ENCODE measurements at places on chromosomes 4 and X. TPM values are rescaled to one million over a fixed set of nuclear protein-coding genes. Genes with fewer than 3 reads are reported as not detected.

ASB9 gene
- total RNA-seq = 0.11 TPM

EGFL6 gene
- total RNA-seq = 0.96 TPM

GYPB gene
- total RNA-seq = not detected

GRCh38 chr4:110712486-110712885, 89.6 kb upstream of the PITX2 start:
- H3K36me3 ChIP-seq = no peaks in the 10 kb centered on the region
- no peak overlapping the region for H3K27ac ChIP-seq
- no peak for DNase-seq
- H3K27me3 ChIP-seq = no peaks in the 10 kb centered on the region
- H3K4me3 ChIP-seq = no peak overlapping the region

GRCh38 chr4:54318904-54319303, 89.8 kb downstream of the PDGFRA start:
- DNase-seq = peak; percentile 25
- no peaks in the 10 kb centered on the region for H3K36me3 ChIP-seq
- H3K27ac ChIP-seq = no peak overlapping the region
- no peaks in the 10 kb centered on the region for H3K27me3 ChIP-seq

DNA sequence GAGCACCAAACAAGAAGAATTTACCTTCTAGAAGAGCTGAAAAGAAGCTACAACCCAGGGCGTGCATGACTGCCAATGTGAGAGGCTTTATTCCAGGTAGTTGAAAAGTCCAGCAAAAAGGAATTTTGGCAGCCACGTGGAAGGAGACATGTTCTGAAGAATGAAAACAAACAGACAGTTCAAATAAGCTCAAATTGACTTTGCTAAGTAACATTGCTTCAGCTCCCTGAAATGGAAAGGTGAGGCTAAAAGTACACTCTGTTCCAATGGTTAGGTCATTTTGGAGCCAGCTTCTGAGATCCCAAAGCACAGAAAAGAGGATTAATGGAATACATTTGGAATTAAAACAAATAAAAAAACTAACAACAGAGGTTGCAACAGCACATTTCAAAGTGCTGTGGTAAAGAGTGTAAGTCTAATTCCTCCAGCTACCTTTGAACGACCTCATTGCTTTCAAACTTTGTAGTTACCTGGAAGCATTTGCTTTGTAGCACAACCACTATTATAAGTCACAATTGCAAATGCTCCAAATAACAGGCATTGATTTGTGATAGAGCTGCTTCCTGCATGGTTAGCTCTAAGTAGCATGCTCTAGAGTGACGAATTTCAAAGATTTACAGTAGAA, 405.3 kb upstream of the EDA2R start:
- no peaks in the 10 kb centered on the region for H3K36me3 ChIP-seq
- no peak for DNase-seq
- H3K4me3 ChIP-seq = no peak overlapping the region
- peaks cover 4% of the 10 kb centered on the region for H3K4me1 ChIP-seq
- H3K27ac ChIP-seq = no peak overlapping the region

GRCh38 chr4:176188654-176189053, 6.7 kb downstream of the SPATA4 start:
- no peak overlapping the region for H3K4me3 ChIP-seq
- H3K4me1 ChIP-seq = peaks cover 56% of the 10 kb centered on the region
- no peak overlapping the region for H3K27ac ChIP-seq
- no peaks in the 10 kb centered on the region for H3K27me3 ChIP-seq

Measured in WTC11 (cell line).